Activated CD4-positive, alpha-beta T cell treated with anti-CD3 and anti-CD28 coated beads, Interleukin-2, amount 50 U/mL, for 4 hours (primary cell): ENCODE measurements at places on chromosomes 5 and 9.

DNA sequence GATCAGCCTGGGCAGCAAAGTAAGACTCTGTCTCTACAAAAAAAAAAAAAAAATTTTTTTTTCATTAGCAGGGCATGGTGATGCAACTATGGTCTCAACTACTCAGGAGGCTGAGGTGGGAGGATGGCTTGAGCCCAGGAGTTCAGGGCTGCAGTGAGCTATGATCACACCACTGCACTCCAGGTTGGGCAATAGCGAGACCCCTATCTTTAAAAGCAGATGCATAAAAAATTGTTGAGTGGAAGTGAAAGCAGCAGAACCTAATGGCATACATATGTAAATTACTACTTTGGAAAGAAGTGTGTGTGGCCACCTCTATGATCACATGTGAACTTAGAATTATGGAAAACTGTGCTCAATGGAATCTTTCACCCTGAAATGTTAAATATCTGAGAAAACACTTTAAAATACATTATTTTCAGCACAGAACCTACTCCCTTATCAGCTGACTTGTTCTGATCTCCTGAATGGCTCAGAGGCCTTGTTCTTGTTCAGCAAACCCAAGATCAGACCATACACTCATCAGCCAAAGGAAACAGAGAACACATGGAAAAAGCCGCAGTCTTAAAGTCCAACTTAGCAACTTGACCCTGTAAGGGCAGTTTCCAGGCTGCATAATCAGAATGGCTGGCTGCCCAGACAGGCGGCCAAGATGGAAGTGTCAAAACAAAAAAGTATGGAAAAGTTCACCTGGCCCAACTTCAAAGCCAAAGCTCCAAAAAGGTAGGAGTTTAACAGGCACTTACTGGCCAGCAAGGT is 56.5 kb downstream of the SIL1 start:
- DNase-seq: no peak

DNA sequence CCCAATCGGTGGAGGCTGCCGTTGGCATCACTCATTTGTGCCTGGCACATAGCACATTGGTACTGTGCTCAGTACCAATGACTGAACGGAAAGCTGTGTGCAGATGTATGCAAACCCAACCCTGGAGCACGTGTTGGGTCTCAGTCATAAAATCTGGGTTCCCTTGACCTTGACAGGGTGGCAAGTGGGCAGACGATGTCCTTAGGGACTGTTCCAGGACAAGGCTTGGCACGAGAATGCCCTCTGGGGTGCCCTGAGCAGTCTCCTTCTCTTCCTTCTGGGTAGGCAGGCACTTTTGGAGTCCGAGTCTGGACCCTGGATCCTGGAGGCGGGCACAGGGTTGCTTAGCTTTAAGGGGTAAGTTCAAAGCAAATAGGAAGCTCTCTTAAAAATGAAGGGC is 75.8 kb downstream of the MACROH2A1 start:
- DNase-seq: no peak

DNA sequence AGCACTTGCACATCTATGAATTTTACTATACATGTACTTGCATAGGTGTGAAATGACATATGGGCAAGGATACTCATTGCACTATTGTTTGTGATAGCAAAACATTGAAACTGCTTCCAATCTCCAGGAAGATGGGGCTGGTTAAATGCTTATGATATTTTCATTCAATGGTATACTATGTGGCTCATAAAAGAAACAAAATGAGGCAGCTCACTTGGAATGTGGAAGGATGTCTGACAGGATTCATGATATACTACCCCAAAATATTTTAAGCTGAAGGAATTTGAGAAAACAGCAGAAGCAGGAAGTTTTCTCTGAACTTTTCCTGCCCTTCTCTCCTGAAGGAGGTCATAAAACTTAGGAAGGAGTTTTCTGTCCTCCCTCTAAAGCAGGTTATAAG is 99.6 kb upstream of the CAST start:
- DNase-seq: no peak

GRCh38 chr5:98769210-98769958 is 4.1 kb upstream of the RGMB start:
- peak; percentile 40 for DNase-seq

DNA sequence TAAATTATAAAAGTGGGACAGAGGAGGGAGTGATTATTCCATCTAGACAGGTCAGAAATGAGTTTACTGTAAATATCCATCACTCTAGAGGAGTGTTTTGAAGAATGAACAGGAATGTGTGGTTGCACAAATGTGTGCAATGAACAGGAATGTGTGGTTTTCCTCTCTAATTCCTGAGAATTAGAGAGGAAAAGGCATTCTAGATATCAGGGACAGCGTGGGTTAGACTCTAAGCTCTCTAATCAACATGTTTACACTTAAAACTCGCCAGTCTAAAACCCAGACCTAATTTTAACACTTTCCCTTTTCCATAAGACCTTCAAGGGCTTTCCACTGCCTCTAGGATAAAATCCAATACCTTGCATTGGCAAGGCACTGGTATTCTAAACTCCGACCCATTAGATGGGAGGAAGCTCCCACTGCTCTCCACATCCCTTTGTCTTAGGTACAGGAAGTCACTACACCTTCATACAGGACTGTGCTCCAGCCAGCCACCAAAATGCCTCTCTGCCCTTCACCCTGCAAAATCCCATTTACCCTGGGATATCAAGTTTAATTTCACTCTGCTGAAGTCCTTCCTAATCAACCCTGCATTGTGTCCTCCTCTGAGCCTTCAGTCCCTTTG is 67.9 kb downstream of the NFIB start:
- no peak for DNase-seq

- no peak for DNase-seq
These were observed 212.9 kb downstream of the ACTL7B start for GRCh38 chr9:108642871-108643270.

- DNase-seq: no peak
These were observed 352.4 kb downstream of the GLIS3 start for GRCh38 chr9:3947588-3947845.

DNA sequence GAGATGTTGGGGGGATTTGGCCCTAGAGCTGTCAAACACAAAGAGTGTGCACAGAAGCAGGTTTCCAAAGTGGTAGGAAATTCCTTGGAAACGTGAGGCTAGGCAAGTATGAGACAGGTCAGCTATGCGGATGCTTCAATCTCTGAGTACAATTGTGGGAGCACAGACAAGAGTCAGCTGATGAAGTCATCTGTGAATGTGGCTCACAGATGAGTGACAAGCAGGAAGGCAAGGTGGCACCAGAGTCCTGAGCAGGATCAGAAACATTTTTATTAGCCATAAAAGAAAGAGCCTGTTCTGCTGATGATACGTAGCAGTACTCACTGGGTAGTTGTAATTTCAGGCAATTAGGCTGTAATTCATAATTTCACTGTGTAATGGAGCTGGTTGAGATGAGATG is 117.0 kb downstream of the DCP2 start:
- no peak for DNase-seq

- DNase-seq: no peak
These were observed 66.3 kb downstream of the ANKRD55 start for GRCh38 chr5:56166671-56167385.

- DNase-seq: no peak
These were observed 656.3 kb upstream of the FAM174A start for GRCh38 chr5:99878830-99879229.

DNA sequence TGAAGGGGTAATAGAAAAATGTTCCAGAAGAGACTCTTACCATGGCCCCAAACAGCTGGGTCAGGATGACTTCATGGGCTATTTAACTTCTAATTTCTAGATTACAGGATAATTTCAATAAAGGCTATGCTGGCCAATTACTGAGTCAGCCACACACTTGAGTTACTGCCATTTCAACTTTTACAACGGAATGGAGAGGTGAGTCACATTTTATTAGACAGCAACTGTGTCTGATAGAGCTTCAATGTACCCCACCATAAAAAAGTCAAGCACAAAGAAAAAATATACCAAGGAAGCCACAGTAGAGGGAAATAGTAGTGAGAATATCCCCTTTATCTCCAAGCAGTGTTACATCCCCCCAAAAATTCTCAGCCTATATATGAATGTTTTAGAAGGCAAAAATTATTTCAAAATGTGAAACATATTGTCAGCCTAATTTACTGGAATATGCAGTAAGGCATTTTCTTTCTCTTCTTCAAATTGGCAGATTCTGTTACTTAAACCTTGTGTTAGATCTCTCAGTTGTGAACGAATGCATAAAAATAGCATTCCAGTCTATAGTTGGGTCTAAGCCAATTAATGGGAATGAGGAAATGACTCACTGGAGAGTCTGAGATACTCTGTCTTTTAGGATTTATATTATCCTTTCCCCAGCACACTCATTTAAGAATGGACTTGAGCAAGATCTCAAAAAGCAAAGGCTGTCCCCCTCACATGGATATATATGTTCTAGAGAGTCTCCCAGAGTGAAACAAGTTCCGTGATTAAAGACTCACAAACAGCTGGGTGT is 47.1 kb upstream of the RAI14 start:
- no peak for DNase-seq

DNA sequence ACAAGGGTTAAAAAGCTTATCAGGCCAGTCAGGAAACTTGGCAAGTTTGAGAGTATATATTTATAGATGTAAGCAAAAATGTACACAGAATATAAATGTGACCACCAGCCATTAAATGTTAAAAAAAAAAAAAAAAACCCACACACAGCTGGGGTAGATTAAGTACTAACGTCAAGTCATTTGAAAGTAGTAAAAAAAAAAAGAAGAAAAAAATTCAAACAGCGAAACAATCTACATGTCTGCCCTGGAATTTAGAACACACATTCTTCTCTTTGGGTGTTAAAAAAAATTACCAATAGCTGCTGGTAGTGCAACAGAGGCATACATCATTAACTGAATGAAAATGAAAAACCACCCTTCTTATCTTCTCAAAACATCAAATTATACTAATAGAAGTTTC is 269.7 kb downstream of the MLLT3 start:
- DNase-seq: no peak

DNA sequence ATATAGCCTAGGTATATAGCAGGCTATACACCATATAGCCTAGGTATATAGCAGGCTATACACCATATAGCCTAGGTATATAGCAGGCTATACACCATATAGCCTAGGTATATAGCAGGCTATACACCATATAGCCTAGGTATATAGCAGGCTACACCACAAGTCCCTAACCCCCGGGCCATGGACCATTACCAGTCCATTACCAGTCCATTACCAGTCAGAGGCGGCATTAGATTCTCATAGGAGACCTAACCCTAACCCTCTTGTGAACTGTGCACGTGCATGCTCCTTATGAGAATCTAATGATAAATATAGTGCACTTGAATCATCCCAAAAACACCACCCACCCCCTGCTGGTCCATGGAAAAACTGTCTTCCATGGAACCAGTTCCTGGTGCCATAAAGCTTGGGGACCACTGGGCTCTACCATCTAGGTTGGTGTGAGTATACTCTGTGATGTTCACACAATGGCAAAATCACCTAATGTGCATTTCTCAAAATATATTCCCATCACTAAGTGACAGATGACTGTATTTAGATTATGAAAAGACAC is 4.7 kb downstream of the PLIN2 start:
- DNase-seq: no peak

DNA sequence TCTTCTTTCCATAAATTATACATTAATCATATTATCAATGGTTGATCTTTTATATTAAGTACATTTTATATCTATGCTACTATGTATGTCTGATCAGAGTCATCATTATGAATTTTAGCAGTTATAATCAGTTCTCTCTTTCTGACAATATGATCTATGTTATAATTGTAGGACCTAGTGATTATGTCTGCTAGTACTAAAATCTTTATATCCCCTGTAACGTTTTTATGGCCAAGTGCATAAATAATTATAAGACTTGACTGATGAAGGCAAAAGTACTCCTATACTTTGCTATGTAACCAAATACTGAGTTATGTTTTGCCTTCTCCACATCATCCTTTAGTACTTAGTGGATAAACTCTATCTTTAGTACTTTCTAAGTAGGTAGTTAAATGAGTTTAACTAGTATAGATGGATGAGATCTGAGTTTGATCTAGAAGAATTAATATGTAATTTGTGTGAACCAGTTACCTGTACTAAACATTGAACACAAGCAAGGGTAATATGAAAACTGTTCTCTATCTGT is 75.4 kb downstream of the SLF1 start:
- no peak for DNase-seq

DNA sequence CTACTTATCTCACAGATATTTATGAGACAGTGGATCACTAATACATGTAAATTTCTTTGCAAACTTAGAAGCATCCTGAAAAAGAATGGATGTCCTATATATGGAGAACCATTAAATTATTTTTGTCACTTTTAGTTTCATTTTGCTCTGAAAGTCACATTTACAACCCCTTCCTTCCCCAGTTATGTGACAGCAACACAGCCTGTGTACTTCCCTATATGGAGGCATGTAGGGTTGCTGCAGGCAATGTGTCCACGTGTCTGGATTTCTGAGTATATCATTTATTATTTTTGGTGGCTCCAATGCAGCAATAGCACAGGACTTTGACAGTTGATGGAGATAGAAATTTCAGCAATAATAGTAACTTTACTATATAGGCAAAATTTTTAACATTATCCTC is 156.4 kb downstream of the ST8SIA4 start:
- DNase-seq: no peak

DNA sequence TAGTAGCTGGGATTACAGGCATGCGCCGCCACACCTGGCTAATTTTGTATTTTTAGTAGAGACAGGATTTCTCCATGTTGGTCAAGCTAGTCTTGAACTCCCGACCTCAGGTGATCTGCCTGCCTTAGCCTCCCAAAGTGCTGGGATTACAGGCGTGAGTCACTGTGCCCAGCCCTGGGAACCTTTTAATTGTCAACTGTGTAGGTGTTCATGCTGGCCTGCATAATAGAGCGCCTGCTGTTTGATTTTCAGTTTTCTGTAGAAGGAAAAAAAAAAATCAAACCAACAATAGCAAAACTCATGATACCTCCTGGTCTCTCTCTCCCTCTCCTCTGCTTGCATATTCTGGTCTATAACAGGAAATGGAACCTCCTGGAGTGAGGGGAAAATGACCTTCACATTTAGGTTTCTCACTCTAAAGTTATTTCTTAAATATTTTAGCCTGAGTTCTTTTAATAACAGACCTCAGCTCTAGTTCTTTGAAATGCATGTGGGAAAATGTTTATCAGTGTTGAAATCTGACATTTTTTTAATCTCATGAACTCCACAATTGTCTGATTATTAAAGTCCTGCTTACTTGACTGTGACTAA is 51.7 kb downstream of the EXOSC2 start:
- no peak for DNase-seq

DNA sequence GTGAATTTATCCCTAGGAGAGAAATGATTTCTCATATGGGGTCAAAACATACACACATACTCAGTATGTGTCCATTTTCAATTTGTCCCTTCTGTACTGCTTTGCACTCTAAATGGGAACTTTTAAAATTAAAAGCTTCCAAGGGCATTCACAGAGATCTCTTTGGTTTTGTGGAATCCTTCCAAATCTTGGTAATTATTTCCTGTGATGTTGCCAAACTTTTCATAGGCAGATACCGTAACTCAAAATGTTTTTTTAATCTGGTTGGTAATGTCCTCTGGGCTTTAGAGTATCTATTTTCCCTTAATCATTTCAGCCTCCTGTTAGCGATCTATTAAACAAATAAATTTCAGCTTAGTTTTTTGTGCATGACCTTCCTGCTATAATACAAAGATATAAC is 282.4 kb downstream of the ARHGEF28 start:
- DNase-seq: no peak

- DNase-seq: no peak
These were observed 109.7 kb upstream of the OSMR start for GRCh38 chr5:38736089-38736488.
